ENCODE measurements at places on chromosomes 6 and 20.

DNA sequence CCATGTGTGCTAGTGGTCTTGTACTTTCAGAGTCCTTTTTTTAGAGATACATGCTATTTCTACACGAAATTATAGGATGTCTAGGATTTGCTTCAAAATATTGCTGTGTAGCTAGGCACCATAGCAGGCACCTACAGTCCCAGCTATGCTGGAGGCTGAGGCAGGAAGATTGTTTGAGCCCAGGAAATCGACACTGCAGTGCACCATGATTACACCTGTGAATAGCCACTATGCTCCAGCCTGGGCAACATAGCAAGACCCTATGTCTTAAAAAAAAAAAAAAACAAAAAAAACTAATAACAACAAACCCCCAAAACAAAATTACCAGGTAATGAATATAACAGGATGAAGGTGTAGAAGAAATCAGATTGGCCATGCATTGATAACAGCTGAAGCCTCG, 121.7 kb downstream of the NFATC2 start:
- DNase-seq = no peak

DNA sequence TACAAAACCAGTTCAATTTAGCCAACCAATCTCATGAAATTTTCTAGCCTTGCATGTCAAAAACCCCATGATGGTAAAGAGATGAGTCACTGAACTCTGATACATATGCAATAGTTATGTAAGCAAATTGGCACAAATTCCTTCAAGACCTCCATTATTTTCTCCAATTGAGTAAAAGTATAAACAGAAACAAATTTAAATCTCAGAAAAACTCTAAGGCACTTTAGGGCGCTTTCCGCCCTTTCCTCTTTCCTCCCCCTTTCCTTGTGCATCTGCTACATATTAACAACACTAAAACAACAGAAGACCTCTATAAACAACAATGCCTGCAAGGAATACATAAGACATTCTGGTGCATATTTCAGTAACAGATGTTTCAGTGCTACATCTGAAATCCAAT, 48.5 kb downstream of the KIF13A start:
- no peak for DNase-seq

GRCh38 chr6:152309648-152310047, 327.5 kb downstream of the SYNE1 start:
- DNase-seq = no peak

DNA sequence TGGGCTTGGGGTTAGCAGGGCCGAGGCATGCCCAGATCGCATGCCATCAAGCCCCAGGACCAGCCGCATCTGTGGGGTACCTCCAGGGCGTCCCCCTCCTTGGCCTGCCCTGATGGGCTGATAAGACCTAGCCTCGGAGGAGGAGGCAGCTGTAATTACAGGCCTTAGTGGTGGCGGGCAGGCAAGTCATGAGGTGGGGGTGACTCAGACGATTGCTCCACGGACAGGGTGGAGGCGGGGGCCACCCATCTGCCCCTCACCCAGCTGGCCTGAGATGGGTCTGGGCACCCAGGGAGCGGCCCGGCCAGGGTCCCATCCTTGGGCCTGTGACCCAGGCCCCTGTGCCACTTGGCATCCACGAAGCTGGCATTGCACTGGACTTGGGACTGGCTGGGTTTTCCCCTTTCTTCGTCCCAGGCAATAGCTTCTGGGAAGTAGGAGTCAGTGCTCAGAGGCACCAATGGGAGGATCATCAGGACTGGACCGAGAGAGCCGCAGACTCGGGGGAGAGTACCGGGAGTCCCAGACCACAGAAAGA, 57.5 kb downstream of the CEBPB start:
- DNase-seq = peak; percentile 69

GRCh38 chr6:165721356-165721755, 58.3 kb upstream of the PDE10A start:
- DNase-seq = no peak

DNA sequence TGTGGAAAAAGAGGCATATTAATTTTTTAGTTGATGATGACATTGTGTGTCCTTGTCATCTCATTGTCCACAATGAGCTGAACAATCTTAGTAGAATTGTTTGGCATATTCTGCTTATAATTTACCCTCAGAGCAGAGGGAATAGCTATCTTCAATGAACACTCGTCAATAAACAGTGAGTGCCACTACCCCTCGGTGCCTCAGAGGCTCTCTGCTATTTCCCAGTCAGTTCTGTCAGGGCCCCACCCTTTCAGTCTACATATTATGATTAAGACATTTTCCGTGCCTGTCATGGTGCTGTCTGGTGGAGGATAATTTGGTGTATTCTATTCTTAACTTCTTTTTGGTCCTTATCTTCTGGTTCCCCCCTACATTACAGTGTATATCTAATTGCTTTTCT, 31.2 kb downstream of the NUS1 start:
- DNase-seq = no peak

All from large intestine (tissue), 12 donors.